A549 (cell line): ENCODE measurements at places on chromosomes 13 and 19.

GRCh38 chr13:71515744-71516038 lies 351.3 kb downstream of the DACH1 start:
- no peak for DNase-seq

DNA sequence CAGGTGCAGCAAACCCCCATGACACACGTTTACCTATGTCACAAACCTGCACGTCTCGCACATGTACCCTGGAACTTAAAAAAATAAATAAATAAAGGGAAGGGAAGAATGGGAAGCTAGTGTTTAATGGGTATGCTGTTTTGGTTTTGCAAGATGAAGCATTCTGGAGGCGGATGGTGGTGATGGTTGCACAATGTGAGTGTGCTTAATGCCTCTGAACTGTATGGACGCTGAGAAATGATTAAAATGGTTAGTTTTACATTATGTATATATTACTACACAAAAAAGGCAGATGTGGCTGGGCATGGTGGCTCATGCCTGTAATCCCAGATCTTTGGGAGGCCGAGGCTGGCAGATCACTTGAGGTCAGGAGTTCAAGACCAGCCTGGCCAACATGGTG lies 17.8 kb downstream of the NFILZ start:
- no peak for DNase-seq

DNA sequence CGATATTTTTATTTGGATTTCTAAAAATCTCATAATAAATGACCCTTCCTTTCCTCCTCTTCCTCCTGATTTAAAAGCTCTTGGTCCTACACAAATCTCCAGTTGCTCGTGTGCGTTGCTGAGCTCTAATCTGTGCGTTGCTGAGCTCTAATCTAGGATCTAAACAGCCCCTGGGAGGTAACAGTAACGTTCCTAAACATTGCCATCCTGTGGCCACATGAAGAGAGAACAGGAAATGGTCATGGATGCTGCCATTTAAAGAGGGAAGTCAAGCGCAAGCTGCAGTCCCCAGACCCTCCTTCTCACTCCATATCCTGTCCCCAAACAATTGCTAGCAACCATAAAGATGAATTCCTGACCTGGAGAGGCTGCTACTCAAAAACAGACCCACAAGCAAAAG lies 170.8 kb downstream of the NUFIP1 start:
- no peak for DNase-seq

GRCh38 chr19:23394511-23394910 lies 760 bp downstream of the ZNF91 start:
- no peak for DNase-seq

GRCh38 chr19:6109947-6110346 lies 353 bp downstream of the RFX2 start:
- DNase-seq = no peak

DNA sequence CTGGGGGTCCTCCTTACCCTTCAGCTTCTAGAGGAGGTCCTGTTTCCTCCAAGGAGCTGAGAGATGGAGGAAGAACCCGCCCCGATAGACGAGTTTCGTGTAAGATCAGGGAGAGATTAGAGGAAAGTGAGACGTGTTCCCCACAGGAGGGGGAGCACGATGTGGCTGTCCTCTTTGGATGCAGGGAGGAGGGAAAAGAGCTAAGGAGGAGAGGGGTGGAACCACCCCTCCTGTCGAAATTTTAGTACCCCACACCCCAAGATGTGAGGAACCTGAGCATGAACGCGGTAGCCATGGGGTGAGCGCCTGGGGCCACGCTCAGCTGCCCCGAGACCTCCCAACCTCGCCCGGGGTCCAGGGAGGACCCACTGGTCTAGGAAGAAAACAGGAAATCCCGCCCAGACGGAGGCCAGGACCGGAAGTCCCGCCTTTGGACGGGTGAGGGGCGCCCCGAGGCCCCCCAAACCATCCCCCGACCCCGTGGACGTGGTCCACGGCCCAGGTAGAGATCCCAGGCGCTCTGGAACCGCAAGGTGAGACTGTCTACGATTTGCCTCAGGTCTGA lies 1.2 kb downstream of the AKT1S1 start:
- no peak for DNase-seq

DNA sequence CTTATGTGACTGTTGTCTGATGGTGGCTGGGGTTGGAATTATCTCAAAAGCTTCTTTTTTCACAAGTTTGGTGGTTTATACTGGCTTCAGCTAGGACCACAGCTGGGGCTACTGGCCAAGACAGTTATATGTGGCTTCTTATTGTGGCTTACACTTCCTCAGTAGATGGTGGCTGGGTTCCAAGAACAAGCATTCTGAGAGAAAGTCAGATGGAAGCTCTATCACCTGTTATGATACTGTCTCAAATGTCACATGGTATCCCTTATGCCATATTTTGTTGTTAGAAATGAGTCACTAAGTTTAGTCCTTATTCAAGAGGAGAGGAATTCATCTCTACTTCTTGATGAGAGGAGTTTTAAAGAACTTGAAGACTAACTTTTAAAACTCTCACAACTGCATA lies 41.6 kb downstream of the NDFIP2 start:
- no peak for DNase-seq

GRCh38 chr19:6451583-6452222 lies 7.9 kb downstream of the SLC25A23 start:
- no peak for DNase-seq

GRCh38 chr19:28445826-28446225 lies 767.1 kb downstream of the UQCRFS1 start:
- DNase-seq = no peak

GRCh38 chr19:7373862-7374261 lies 25.1 kb downstream of the ARHGEF18 start:
- DNase-seq = no peak

DNA sequence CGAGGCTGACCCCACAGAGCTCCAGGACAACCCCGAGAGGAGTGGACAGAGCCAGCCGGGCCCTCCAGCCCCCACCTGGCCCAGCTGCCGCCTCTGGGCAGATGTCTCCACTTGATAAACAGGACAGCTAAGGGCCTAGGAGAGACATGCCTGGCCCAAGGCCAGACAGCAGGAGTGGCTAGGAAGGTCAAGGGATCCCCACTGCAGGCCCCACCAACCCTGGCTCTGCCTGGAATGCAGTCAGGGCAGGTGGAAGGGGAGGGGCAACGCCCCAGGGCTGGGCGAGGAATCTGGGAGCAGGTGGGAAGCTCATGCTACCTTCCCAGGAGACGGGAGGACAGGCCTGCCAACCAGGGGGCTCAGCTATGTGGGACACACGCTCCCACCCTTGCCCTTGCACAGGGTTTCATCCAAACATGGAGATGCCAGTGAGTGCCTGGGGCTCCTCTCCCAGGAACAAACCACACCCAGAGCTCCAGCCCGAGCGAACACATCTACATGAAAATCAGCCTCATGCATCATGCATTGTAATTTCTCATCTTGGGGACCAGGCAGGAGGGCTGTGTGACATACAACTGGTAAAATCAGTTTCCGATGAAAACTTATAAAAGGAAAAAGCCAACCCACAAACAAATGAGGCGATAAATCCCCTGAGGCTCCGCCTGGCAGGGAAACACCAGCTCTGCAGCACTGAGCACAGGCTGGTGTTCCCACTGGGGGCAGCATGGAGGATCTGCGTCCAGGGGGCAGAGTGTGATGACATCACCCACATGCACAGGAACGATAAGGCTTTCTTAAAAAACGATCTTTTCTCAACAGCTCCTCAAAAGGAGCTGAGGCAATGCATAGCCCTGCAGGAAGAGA lies 25.0 kb downstream of the SH3GL1 start:
- peak; percentile 60 for DNase-seq

GRCh38 chr19:8090950-8091349 lies 38.4 kb downstream of the CCL25 start:
- no peak for DNase-seq

DNA sequence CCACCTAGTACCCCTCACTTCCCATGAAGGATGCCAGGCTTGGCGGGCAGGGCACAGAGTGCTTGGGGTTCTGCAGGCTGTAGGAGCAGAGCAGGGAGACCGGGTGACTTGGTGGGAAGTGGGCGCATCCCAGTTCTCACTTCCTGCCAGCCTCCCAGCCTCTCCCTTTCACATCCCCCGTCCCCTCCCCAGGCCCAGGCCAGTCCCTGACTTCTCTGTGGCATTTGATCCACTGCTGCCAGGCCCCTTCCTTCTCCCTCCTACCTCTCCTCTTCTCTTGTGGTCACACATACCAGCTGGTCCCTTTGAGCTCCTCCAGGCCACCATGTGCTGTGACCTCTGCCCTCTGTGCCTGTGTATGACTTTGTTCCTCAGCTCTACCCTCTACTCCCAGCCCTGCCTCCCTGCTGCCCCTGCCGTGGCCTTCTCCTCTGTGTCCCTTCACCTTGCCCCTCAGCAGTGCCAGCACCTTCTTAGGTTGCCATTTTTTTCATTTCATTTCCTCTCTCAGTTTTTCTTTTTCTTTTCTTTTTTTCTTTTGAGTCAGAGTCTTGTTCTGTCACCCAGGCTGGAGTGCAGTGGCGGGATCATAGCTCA lies 19.5 kb downstream of the MYO1F start:
- no peak for DNase-seq

- DNase-seq = no peak
These were observed 91.0 kb upstream of the MYCBP2 start for GRCh38 chr13:77417897-77418296.

- DNase-seq = no peak
These were observed 5.7 kb downstream of the ABHD13 start for GRCh38 chr13:108223687-108224503.

DNA sequence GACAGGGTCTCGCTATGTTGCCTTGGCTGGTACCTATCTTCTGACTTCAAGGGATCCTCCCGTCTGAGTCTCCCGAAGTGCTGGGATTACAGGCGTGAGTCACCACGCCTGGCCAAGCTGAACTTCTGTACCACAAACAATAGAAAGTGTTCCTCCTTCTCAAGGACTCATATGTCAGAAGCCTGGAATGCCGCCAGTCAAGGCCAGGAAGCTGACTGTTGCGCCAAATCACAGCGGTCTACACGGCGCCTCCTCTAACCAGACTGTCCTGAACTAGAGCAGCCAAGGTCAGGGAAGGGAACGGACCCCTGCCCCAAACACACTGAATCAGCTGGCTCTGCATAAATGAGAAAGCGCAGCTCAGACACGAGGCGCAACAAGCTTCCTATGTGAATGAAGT lies 14.6 kb downstream of the RAB20 start:
- DNase-seq = peak; percentile 75

GRCh38 chr19:7975037-7975436 lies 30.4 kb downstream of the ELAVL1 start:
- DNase-seq = no peak

GRCh38 chr19:36140304-36141038 lies 605 bp downstream of the CAPNS1 start:
- peak; percentile 96 for DNase-seq

DNA sequence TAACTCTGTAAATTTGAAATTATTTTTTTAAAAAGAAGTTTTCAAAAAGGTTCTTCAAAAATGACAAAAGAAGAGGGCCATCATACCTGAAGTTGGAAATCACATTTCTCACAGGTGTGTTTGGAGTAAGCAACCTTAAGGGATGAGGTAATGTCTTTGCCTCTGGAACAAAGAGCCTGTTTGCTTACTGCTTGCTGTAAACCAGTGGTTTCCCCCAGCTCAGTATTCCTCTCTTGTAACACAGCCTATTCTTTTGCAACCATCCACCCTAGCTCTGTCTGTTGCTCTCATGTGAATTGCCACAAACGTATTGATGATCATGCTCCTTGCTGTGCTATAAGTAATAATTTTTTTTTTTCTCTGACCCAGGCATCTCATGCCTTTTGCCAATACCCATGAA lies 38.1 kb downstream of the UCHL3 start:
- DNase-seq = no peak

GRCh38 chr13:51070005-51070649 lies 40.9 kb downstream of the C13orf42 start:
- peak; percentile 28 for DNase-seq

DNA sequence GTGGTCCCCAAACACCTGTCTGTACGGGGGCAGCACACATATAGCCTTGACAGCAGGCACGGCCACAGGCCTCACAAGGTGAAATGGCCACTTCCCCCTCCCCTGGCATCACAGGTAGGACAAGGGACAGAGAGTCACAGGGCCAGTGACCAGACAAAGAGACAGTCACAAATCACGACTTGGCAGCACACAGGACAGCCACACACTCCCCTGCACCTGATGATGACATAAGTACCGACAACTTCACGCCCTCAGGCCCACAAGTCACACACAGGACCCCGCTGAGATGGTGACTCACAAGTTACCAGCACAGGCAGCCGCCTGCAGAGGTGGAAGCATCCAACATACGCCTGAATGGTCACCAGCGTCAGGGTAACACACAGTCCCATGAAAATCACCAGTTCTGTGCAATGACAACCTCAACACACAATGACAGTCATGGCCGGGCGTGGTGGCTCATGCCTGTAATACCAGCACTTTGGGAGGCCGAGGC lies 16.5 kb downstream of the TYK2 start:
- DNase-seq = no peak

DNA sequence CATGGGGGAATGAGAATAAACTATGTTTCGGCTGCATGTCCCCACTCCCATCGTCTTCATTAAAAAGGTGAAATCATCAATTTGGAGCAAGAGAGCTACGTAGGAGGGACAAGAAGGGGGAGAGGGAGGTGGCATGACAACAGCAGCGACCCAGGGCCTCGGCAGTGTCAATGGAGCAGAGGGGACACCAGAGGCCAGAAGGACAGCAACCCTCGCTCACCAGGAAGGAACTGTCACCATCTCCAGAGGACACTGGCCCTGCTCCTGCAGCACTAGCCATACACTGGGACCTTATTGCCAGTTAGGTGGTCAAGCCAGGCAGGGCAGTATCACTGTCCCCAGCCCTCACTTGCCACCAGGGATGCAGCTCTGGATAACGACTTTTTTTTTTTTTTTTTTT lies 34.2 kb downstream of the NAXD start:
- DNase-seq = no peak

DNA sequence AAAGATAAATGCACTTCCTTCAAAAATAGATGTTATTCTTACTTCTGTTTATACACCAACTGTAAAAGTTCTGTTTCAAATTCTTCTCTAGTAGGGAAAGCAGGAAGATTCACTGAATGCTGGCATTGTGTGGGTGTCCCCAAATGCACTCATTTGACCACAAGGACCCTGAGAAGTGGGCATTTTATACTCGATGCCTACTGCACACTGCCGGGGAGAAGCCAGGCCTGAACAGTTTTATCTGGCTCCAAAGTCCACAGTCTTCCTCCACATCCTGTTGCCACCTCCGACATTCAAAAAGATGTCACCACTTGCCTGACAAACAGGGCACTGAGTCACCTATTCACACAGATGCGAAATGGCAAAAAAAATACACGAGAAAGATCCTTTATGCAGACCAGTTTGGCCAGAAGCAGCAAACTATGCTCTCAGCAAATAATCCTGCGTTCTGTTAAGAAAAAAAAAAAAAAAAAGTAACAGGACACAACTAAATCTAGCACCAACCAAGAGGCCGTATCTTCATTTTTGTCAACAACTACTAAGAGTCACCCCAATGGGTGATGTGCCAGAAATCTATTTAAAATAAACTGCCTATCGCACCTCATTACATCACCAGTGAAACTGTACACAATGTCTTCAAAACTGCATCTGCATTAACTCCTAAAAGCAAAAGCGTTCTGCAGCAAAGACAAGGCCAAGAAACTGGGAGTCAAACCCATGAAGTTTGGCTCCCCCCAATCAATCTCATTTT lies 6.2 kb downstream of the ZC3H4 start:
- DNase-seq = no peak
